Activated CD4-positive, alpha-beta memory T cell treated with anti-CD3 and anti-CD28 coated beads for 36 hours (primary cell): ENCODE measurements at places on chromosomes 4 and X. TPM values are rescaled to one million over a fixed set of nuclear protein-coding genes. Genes with fewer than 3 reads are reported as not detected.

GRCh38 chr4:185945252-185945651, 123.7 kb upstream of the TLR3 start:
- DNase-seq = no peak
- no peaks in the 10 kb centered on the region for H3K4me1 ChIP-seq

NWD2 gene
- total RNA-seq = not detected

NHS gene
- 5.0 TPM for total RNA-seq

ANXA10 gene
- not detected for total RNA-seq

DNA sequence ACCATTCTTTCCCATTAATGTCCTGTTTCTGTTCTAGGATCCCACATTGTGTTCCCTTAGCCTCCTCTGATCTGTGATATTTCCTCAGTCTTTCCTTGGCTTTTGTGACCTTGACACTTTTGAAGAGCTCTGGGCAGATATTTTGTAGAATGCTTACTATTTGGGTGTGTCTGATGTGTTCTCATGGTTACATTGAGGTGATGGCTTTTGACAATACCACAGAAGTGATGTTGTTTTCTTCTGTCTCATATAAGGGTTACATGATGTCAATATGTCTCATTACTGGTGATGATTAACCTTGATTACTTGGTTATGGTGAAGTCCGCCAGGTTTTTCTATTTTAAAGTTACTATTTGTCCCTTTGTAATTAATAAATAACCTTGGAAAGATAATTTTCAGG, 183.7 kb downstream of the SOWAHB start:
- DNase-seq = no peak
- no peak overlapping the region for H3K27ac ChIP-seq
- no peaks in the 10 kb centered on the region for H3K4me1 ChIP-seq
- H3K36me3 ChIP-seq = no peaks in the 10 kb centered on the region
- peaks cover 7% of the 10 kb centered on the region for H3K27me3 ChIP-seq
- H3K4me3 ChIP-seq = no peak overlapping the region

PRDX4 gene
- total RNA-seq = 56.0 TPM
